ENCODE measurements at places on chromosomes 5 and 9. TPM values are rescaled to one million over a fixed set of nuclear protein-coding genes. Genes with fewer than 3 reads are reported as not detected.

INSL4 gene
- not detected for total RNA-seq

ANKRD34B gene
- not detected for total RNA-seq

GPBP1 gene
- total RNA-seq = 95.0 TPM

LCN9 gene
- total RNA-seq = not detected

SLC25A2 gene
- total RNA-seq = 0.56 TPM

SEMA4D gene
- 525 TPM for total RNA-seq

CEMIP2 gene
- total RNA-seq = 78.8 TPM

RACK1 gene
- total RNA-seq = 1,565 TPM

TSSK1B gene
- total RNA-seq = not detected

AP3B1 gene
- total RNA-seq = 47.0 TPM

GRCh38 chr5:80904533-80905187, 55.5 kb upstream of the RASGRF2 start:
- no peak for DNase-seq
- H3K4me3 ChIP-seq = no peak overlapping the region
- no peak overlapping the region for H3K27ac ChIP-seq

GRCh38 chr5:158626718-158627117, 473.0 kb downstream of the EBF1 start:
- DNase-seq = no peak
- H3K4me1 ChIP-seq = no peaks in the 10 kb centered on the region
- no peaks in the 10 kb centered on the region for H3K27me3 ChIP-seq
- no peaks in the 10 kb centered on the region for H3K36me3 ChIP-seq

DNA sequence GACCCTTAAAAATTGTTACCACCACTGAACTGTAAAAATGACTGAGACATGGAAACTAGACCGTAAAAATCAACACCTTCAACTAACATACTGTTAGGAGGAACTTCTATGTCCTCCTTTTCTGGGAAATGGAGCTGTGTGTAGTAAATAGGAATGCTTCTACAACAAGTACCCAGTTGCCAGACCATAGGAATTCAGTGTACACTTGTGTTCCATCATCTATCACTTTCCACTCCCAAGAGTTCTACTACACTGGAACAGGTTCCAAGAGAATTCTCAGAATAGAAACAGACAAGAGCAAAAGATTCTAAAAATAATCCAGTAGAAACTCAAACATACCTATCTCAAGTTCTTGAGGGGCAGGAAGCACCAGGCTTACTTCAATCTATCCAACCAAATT, 23.6 kb downstream of the UBAP2 start:
- H3K27me3 ChIP-seq = no peaks in the 10 kb centered on the region
- H3K4me1 ChIP-seq = peaks cover 7% of the 10 kb centered on the region
- H3K36me3 ChIP-seq = peaks cover 4% of the 10 kb centered on the region

GRCh38 chr5:93100976-93101375, 480.0 kb downstream of the NR2F1-AS1 start:
- no peaks in the 10 kb centered on the region for H3K36me3 ChIP-seq
- H3K27me3 ChIP-seq = no peaks in the 10 kb centered on the region
- H3K27ac ChIP-seq = no peak overlapping the region
- H3K4me1 ChIP-seq = no peaks in the 10 kb centered on the region

DNA sequence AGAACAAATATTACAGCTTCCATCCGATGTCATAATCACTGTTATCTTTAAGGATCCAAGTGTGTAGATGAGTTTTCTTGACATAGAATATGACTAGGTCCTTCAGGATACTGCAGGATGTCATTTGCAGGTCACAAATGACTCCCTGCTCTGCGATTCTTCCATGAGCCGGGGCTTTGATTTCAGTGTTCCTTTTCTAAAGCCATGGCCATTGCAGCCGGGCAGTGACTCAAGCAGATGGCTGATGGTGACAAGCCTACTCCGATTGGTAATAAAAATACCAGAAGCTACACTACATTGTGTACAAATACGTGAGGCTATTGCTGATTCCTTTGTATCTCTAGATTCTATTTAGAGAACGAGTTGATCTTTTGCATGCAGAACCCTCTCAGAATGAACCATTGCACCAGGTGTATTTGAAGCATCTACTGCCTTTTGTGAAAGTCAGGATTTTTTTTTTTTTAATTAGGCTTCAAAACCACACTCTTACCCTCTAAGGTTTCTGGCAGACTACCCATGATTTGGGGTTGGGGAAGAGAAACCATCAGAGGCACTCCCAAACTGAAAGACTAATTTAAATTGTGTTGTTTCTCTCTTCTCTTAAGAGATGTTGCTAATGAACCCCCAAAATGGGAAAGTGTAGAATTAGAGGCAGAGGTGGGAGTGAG, 271.0 kb upstream of the ADRA1B start:
- no peak overlapping the region for H3K4me3 ChIP-seq
- no peak overlapping the region for H3K27ac ChIP-seq
- DNase-seq = no peak
- H3K27me3 ChIP-seq = peaks cover 6% of the 10 kb centered on the region

- peaks cover 2% of the 10 kb centered on the region for H3K36me3 ChIP-seq
- H3K4me1 ChIP-seq = no peaks in the 10 kb centered on the region
- H3K27ac ChIP-seq = no peak overlapping the region
Observed at GRCh38 chr5:172370648-172371545, 83.4 kb downstream of the SH3PXD2B start.

DNA sequence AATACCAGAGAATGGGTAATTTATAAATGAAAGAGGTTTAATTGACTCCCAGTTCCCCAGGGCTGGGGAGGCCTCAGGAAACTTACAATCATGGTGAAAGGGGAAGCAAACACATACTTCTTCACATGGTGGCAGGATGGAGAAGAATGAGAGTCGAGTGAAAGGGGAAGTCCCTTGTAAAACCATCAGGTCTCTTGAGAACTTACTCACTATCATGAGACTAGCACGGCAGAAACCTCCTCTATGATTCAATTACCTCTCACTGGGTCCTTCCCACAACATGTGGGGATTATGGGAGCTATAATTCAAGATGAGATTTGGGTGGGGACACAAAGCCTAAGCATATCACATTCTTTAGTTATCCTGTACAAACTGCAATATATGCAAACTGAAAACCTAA, 609.4 kb downstream of the MTRR start:
- H3K36me3 ChIP-seq = no peaks in the 10 kb centered on the region
- no peaks in the 10 kb centered on the region for H3K27me3 ChIP-seq
- H3K4me1 ChIP-seq = no peaks in the 10 kb centered on the region
- H3K4me3 ChIP-seq = no peak overlapping the region

GRCh38 chr5:122755783-122756182, 19.1 kb upstream of the SNX2 start:
- H3K4me1 ChIP-seq = peaks cover 15% of the 10 kb centered on the region
- no peak overlapping the region for H3K27ac ChIP-seq
- no peak overlapping the region for H3K4me3 ChIP-seq
- H3K27me3 ChIP-seq = peaks cover 9% of the 10 kb centered on the region

DNA sequence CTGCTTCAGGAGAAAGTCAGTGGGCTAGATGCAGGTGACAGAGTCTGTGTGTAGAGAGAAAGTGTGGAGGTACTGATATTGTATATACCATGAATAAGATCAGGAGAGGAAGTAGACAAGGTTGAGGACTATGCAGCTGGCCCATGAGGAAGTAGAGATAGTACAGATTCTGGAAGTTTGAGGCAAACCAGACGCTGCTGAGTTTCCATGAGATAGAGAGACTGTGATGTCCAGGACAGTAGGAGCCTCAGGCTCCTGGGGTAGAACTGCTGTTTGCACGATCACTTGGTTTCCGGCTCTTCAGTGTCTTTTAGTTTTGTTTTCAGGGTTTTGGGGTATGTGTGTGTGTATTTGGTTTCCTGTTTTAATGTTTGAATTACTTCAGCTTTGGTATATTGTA, 13.6 kb downstream of the OTULINL start:
- H3K27me3 ChIP-seq = no peaks in the 10 kb centered on the region
- peaks cover 87% of the 10 kb centered on the region for H3K4me1 ChIP-seq
- peak; percentile 80 for DNase-seq
- peak overlapping the region; percentile 98 for H3K27ac ChIP-seq
- peak overlapping the region; percentile 64 for H3K4me3 ChIP-seq

GRCh38 chr9:121118266-121118665, 43.5 kb downstream of the CNTRL start:
- no peaks in the 10 kb centered on the region for H3K27me3 ChIP-seq
- peaks cover 42% of the 10 kb centered on the region for H3K36me3 ChIP-seq
- no peak overlapping the region for H3K4me3 ChIP-seq
- peaks cover 30% of the 10 kb centered on the region for H3K4me1 ChIP-seq

GRCh38 chr5:100757618-100758017, 145.5 kb downstream of the ST8SIA4 start:
- no peaks in the 10 kb centered on the region for H3K4me1 ChIP-seq
- peaks cover 2% of the 10 kb centered on the region for H3K27me3 ChIP-seq
- DNase-seq = no peak
- no peak overlapping the region for H3K4me3 ChIP-seq

GRCh38 chr5:150137997-150138396, 17.6 kb downstream of the PDGFRB start:
- peaks cover 9% of the 10 kb centered on the region for H3K36me3 ChIP-seq
- H3K4me1 ChIP-seq = peaks cover 14% of the 10 kb centered on the region
- no peak overlapping the region for H3K4me3 ChIP-seq
- DNase-seq = no peak

DNA sequence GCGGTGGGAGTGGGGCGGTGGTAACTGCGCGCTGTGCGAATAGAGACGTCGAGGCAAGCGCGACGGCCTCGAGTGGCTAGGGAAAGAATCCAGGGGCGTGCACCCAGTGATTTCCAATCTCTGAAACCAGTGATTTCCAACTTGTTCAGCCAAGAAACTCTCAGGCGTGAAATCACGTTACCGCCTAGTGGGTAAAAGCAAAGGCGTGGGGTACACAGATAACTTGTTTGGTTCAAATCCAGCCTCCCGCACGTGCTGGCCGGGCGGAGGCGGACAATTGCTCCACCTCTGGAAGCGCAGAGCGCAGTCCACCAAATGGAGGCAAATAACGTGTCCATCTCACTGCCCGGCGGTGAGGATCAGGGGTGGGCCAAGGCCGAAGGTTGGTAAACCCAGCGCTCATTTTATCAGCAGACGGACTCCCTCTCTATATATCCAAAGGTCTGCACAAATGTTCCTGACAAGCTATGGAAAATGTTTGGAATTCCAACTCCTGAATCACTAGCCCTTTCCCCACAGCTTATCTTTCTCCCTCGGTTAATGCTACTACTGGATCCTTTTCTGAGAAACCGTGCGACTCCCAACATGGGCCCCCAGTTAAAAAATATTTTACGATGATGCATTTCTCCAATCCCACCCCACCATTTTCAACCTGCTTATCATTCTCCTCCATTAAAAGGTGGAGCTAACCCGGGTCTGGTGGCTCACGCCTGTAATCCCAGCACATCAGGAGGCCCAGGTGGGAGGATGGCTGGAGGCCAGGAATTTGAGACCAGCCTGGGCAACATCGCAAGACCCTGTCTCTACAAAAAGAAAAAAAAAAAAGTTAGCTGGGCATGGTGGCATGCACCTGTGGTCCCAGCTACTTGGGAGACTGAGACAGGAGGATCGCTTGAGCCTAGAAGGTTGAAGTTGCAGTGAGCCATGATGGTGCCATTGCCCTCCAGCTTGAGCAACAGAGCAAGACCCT, 950 bp upstream of the FNBP1 start:
- no peaks in the 10 kb centered on the region for H3K27me3 ChIP-seq
- H3K27ac ChIP-seq = peak overlapping the region; percentile 94
- H3K4me3 ChIP-seq = peak overlapping the region; percentile 98

DNA sequence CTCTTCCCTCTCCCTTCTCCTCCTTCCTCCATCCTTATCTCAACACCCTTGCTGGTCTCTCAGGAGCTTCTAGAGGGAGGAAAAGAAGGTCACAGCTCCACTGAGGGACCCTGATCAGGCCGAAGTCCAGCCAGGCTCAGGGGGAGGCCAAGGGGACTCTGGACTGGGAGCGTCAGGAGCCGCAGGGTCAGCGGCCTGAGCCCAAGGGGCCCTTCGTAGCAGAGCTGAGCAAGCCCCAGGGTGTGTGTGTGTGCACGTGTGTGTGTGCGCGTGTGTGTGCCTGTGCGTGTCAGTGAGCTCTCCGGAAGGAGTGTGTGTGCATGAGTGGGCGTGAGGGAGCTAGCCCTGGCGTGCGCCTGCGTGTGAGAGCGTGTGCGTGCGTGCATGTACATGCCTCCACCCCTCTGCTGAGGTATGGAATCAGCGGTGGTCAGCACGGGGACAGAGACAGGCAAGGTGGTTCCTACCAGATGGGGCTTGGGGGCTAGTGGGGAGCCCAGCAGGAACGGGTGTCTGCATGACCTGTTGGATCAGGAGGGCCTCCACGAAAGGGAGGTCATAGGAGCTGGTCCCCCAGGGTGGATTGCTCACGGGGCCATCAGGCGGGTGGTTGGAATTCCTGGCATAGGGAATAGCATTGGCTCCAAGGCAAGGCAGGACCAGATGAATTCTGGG, 10.0 kb upstream of the AGPAT2 start:
- no peak for DNase-seq
- H3K36me3 ChIP-seq = no peaks in the 10 kb centered on the region

GRCh38 chr9:108245901-108246300, 609.9 kb downstream of the ACTL7B start:
- no peaks in the 10 kb centered on the region for H3K4me1 ChIP-seq
- no peak overlapping the region for H3K27ac ChIP-seq
- H3K36me3 ChIP-seq = no peaks in the 10 kb centered on the region
- no peaks in the 10 kb centered on the region for H3K27me3 ChIP-seq
- no peak for DNase-seq

GRCh38 chr9:83930881-83931280, 9.6 kb upstream of the KIF27 start:
- no peak overlapping the region for H3K27ac ChIP-seq
- peaks cover 4% of the 10 kb centered on the region for H3K4me1 ChIP-seq
- H3K27me3 ChIP-seq = no peaks in the 10 kb centered on the region

GRCh38 chr5:95080030-95080429, 204.9 kb downstream of the MCTP1 start:
- H3K4me1 ChIP-seq = peaks cover 11% of the 10 kb centered on the region
- H3K27me3 ChIP-seq = peaks cover 12% of the 10 kb centered on the region
- H3K4me3 ChIP-seq = no peak overlapping the region
- no peaks in the 10 kb centered on the region for H3K36me3 ChIP-seq

DNA sequence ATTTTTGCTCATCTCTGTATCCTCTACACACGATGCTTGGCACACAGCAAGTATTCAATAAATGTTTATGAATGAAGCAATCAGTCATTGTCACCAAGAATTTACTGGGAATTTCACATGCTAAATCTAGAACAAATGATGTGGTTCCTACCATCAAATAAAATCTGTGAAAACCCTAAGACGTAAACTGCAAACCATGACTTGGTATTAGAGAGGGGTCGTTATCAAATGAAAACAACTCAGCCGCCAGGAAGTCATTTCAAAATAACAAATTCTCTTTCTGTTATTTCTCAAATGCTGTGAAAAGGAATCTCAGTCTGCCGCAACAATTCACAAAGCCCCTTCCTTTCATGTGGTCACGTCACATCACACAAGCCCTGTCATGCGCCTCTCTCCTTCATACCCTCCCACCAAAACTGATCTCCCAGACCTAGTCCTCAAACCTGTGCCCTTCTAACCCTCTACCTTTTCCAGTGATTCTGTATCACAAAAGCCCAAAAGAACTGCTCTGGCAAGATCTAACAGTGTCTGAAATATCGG, 173.6 kb downstream of the DEPDC1B start:
- peaks cover under 1% of the 10 kb centered on the region for H3K4me1 ChIP-seq
- DNase-seq = no peak
- no peak overlapping the region for H3K4me3 ChIP-seq
- no peaks in the 10 kb centered on the region for H3K36me3 ChIP-seq
- H3K27ac ChIP-seq = no peak overlapping the region

- H3K27me3 ChIP-seq = no peaks in the 10 kb centered on the region
- no peak for DNase-seq
- H3K36me3 ChIP-seq = peaks cover 34% of the 10 kb centered on the region
Observed at GRCh38 chr9:135946392-135946994, 14.7 kb downstream of the UBAC1 start.

Data from activated CD8-positive, alpha-beta memory T cell treated with anti-CD3 and anti-CD28 coated beads, Interleukin-2, amount 10 ng/mL, durations not matched to agents 7 days and 5 days (primary cell).